Aorta (tissue), 5 donors: ENCODE measurements at places on chromosomes 11 and 22. TPM values are rescaled to one million over a fixed set of nuclear protein-coding genes. Genes with fewer than 3 reads are reported as not detected.
A peak's percentile ranks its signal among the peaks of the same experiment; 100 is the strongest.

DNA sequence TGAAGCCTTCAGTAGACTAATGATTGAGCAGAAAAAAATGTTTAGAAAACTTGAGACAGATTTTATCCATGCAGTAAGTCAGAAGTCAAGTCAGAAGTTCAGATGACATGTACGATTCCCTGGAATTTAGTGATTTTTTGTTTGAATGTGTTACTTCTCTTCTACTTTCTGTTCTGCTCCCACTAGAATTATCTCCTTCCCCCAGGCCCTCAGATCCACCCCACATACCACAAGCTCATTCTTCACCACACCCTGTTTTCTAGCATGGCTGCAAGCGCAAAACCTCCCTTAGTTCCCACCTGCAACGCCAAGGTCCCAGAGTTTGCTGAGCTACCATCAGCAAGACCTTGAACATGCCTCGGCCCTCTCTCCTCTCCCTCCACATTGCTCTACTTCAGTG is 64.1 kb downstream of the KCNJ1 start:
- DNase-seq = no peak

- peak; percentile 83 for DNase-seq
These were observed 1.5 kb downstream of the TCIRG1 start for GRCh38 chr11:68040101-68040956.

- DNase-seq = no peak
These were observed 4.7 kb downstream of the ZDHHC13 start for GRCh38 chr11:19121646-19122045.

DNA sequence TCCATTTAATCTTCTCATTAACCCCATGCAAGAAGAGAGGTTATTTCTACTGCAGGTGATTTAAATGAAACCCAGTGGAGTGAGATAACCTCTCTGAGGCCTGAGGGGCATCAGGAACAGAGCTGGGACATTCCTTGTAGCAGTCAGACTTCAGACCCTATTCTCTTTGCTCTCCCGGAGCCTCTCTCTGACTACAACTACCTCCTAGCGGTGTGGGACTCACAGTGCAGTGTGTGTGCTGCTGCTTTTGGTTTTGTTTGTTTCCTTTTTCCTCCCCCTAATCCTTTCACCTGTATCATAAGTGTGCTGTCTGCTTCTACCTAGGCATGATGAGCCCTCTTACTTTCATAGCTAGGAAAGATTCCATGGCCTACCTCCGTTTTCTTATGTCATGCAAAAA is 769.6 kb downstream of the NTM start:
- DNase-seq = no peak

GRCh38 chr11:33633251-33634003 is 67.2 kb downstream of the C11orf91 start:
- no peak for DNase-seq

DNA sequence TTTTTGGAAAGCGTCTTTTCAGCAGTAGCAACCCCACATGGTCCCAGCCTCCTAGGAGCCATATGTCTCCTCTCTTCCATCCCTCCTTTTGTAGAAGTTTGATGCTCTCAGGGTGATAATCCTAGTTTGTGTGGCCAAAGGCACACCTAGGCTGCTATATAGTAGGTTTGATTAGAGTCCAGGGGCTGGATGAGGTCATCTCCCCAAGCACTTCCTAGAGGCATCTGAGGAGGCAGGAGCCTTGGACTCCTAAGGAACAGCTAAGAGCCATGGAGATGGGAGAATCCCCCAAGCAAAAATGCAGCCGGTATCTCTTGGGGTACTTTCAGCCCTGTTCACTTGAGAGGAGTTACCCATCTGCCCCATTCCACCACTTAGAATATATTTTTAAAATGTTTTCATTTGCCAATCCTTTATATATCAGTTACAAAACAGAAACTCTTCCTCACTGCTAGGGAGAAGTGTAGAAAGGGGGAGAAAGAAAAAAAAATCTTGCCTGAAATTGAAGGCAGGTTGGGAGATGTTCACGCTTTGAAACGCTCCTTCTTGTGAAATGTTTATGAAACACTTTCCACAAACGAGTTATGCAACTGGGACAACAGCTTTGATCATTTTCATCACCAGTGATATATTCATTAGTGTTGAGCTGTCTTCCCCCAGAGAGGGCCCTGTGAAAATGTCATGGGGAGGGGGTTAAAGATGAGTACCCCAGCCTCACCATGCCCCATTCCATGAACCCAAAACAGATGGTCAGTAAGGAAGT is 31.9 kb upstream of the TLCD5 start:
- DNase-seq = no peak

- DNase-seq = no peak
These were observed 139.2 kb downstream of the LRRC4C start for GRCh38 chr11:41320238-41320637.

DNA sequence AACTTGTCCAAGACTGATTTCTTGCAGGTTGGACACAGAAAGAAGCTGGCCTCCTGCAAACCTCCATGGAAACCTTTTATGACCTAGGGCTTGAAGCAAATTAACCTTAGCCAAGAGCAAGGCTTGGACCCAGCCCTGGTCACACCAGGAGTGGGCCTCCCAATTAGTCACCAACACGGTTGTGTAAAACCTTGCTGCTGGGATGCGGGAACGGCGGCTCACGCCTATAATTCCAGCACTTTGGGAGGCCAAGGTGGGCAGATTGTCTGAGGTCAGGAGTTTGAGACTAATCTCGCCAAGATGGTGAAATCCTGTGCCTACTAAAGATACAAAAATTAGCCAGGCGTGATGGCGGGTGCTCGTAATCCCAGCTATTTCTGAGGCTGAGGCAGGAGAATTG is 419.9 kb downstream of the AASDHPPT start:
- DNase-seq = no peak

DNA sequence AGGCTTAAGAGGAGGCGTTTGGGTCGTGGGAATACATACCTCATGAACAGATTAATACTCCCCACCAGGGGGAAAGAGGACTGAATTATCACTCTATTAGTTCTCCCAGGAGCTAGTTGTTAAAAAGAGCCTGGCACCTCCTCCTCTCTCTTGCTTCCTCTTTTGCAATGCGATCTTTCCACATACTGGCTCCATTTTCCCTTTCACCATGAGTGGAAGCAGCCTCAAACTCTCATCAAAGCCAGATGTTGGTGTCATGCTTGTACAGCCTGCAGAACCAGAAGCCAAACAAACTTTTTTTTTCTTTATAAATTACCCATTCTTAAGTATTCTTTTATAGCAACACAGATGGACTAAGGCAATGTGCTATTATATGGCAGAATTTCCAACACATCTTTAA is 258.5 kb downstream of the FAM76B start:
- no peak for DNase-seq

Gene SAA2
- 21.8 TPM for total RNA-seq

Gene TH
- 0.45 TPM for total RNA-seq

GRCh38 chr11:102238391-102238821 is 78.9 kb upstream of the BIRC3 start:
- no peak for DNase-seq

Gene MMP12
- 1.4 TPM for total RNA-seq

- DNase-seq = no peak
These were observed 17.7 kb downstream of the TANGO2 start for GRCh38 chr22:20038574-20038973.

- no peak for DNase-seq
These were observed 78.4 kb downstream of the MED15 start for GRCh38 chr22:20585639-20586402.

GRCh38 chr22:41915035-41915785 is at the start of gene SHISA8:
SHISA8 (minus strand) TSS chr22:41915074; CDS start chr22:41914667, 407 bp downstream.
- DNase-seq = no peak

DNA sequence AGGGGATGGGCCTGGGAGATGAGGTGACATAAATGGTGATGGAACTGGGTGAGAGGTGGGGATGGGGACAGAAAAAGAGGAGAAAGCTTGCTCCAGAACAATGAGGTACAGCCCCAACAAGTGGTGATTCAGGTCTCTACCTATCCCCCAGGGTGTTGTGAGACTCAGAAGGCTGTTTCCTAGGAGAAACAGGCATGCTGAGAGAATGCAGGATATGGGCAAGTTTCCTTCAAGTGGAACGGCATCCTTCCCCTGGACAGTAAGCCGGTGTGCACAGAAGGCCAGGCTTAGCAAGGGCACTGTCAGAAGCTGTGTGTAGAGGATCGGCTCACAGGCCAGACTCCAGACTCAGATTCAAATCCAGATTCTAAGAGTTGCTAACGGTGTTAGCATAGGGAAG is 34.1 kb upstream of the CRTAM start:
- no peak for DNase-seq

GRCh38 chr22:50376085-50376651 is 33.0 kb downstream of the PPP6R2 start:
- DNase-seq = no peak
